ENCODE measurements at places on chromosomes 3 and 15.

DNA sequence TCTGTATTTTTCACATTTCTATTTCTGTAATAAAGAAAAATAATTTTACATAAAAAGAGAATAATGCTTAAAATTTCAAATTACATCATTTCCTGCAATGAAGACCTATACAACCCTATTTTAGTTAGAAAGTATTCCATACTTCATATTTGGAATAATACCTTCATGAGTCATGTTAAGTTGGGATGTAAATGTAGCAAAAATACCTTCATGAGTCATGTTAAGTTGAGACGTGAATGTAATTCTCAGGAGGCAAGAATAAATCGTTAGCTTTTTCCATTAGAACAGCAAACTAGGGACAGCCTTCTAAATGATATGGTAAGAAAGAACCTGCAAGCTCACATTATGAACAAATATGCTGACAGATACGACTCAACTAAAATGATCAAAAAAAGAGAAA is 91.9 kb downstream of the NAALADL2 start:
- no peak for DNase-seq
- no peaks in the 10 kb centered on the region for H3K27me3 ChIP-seq
- no peaks in the 10 kb centered on the region for H3K4me1 ChIP-seq

- DNase-seq, result no peak
- no peaks in the 10 kb centered on the region for H3K27me3 ChIP-seq
- H3K4me1 ChIP-seq, result peaks cover 18% of the 10 kb centered on the region
- H3K27ac ChIP-seq, result peak overlapping the region; percentile 50
These were observed 65.5 kb upstream of the UBE3A start for GRCh38 chr15:25504307-25504706.

DNA sequence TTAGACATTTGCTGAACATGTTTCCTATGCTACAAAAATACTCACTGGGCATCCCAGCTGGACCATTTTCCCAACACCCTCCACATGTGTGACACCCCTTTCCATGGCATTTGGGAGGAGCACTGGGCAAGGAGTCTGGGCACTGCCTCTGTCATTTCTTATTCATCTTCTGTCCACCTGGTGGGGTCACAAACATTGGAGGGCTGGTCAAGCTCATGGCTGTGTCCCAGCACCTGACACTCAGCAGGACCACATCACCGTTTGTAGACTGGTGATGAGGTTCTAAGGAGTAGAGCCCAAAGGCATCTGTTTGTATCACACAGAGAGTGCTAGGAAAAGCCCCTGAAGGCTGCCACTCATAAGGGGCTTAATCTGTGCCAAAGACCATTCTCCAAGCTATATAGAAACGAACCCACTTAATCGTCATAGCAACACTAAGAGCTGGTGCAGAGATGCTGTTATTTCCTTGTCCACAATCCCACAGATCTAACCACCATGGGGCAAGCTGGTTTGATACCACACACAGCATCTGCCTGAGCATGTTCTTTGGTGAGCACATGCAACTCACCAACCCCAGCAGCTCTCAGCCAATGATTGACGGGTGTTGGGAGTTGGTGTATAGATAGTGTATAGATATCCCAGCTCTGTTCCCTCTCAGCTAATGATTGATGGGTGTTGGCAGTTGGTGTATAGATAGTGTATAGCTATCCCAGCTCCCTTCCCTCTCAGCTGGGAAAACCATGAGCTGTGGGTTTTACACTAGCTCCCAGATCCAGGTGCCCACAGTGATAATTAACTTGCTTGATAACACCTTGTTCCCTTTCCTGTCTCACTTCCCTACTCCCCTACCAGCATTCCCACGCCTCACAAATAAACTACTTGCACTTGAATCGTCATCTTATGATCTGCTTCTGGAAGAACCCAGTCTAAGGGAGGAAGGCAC is 42.7 kb upstream of the ATP2B2 start:
- peaks cover under 1% of the 10 kb centered on the region for H3K36me3 ChIP-seq
- no peak for DNase-seq
- H3K4me3 ChIP-seq, result no peak overlapping the region
- no peaks in the 10 kb centered on the region for H3K27me3 ChIP-seq
- H3K27ac ChIP-seq, result no peak overlapping the region

DNA sequence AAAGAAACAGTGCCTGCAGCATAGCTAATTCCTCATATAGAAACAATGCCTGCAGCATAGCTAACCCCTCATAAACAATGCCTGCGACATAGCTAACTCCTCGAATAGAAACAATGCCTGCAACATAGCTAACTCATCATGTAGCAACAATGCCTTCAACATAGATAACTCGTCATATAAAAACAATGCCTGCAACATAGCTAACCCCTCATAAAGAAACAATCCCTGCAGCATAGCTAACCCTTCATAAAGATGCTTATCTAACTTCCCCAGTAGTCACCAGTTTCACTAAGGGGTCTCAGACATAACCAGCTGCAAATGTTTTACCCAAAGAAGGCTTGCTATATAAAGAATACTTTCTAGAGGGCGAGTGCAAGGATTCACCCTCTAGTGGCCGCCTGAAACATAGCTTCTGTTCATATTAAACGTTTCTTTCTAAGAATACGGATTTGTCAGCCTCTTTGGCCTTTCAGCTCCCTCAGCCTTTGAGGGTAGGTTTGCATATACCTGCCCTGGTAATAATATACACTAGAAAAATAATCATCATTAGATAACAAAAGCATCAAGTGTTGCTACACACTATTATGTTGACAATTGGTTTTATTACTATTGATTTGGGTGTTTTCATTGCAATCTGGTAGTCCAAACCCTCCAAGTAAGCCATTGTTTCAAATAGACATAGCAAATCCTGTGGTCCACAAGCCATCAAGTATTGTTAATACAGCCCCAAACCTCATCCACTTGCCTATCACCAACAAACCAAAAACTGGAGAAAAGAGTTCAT is 44.4 kb upstream of the FAN1 start:
- H3K4me1 ChIP-seq, result peaks cover 18% of the 10 kb centered on the region
- H3K36me3 ChIP-seq, result peaks cover 3% of the 10 kb centered on the region
- no peak overlapping the region for H3K27ac ChIP-seq
- H3K27me3 ChIP-seq, result no peaks in the 10 kb centered on the region
- DNase-seq, result peak; percentile 8

- H3K4me1 ChIP-seq, result peaks cover 12% of the 10 kb centered on the region
- no peak overlapping the region for H3K27ac ChIP-seq
- no peak for DNase-seq
- no peak overlapping the region for H3K4me3 ChIP-seq
- no peaks in the 10 kb centered on the region for H3K36me3 ChIP-seq
These were observed 139.5 kb upstream of the HACD2 start for GRCh38 chr3:123724306-123724705.

GRCh38 chr15:50113187-50113505 is 5.9 kb downstream of the ATP8B4 start:
- no peaks in the 10 kb centered on the region for H3K36me3 ChIP-seq
- no peaks in the 10 kb centered on the region for H3K4me1 ChIP-seq
- DNase-seq, result no peak
- H3K27me3 ChIP-seq, result no peaks in the 10 kb centered on the region
- no peak overlapping the region for H3K4me3 ChIP-seq

- DNase-seq, result no peak
- no peak overlapping the region for H3K4me3 ChIP-seq
- H3K36me3 ChIP-seq, result no peaks in the 10 kb centered on the region
- peak overlapping the region; percentile 36 for H3K27ac ChIP-seq
These were observed 133.3 kb upstream of the TPM1 start for GRCh38 chr15:62909257-62909656.

DNA sequence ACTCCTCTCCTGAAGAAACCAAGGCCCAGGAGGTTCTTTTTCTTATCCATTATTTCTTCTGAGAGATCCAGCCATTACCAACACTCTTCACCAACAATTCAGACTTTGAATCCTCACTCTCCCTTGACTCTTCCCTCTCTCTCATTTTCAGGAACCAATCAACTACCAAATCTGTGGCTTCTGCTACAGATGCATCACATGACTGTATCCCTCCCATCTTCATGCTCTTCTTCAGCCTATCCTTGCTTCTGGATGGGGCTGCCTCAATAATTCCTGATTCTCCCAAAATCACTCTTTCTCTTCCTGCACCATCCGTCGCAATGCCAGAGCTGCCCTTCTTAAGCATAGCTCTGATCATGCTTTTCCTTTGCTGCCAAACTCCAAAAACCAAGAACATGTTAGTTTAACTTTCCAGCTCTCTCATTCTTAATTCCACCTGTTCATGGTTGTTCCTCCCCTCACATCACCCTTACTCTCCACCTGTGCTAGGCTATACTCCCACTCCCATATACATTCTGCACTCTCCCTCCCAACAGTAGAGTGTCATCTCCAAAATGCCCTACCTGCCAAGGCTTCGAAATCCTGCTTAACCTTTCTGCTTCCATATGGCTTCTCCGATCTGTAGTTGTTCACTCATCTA is 13.5 kb downstream of the PLD1 start:
- DNase-seq, result no peak
- H3K27me3 ChIP-seq, result no peaks in the 10 kb centered on the region
- no peak overlapping the region for H3K4me3 ChIP-seq
- H3K4me1 ChIP-seq, result peaks cover 6% of the 10 kb centered on the region
- no peaks in the 10 kb centered on the region for H3K36me3 ChIP-seq

DNA sequence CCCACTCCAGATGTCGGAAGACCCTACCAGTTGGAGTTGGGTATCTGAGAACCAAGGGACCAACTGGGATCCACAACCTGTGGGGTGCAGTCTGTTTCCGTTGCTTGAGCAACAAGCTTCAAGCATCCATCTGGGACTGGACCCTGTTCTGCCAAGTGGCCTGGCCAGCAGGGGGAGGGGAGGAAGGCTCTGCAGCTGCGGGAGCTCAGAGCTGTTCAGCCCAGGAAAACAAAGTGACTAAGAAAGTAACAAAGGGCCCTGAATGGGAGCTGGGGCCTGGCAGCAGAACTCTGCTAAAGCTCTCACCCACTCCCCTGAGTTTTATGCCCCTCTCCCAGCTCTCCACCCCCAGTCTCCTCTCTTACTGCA is 2.7 kb downstream of the TYRO3 start:
- H3K36me3 ChIP-seq, result no peaks in the 10 kb centered on the region
- H3K4me3 ChIP-seq, result peak overlapping the region; percentile 80
- H3K27me3 ChIP-seq, result peaks cover 10% of the 10 kb centered on the region
- DNase-seq, result peak; percentile 50
- H3K4me1 ChIP-seq, result peaks cover 72% of the 10 kb centered on the region

DNA sequence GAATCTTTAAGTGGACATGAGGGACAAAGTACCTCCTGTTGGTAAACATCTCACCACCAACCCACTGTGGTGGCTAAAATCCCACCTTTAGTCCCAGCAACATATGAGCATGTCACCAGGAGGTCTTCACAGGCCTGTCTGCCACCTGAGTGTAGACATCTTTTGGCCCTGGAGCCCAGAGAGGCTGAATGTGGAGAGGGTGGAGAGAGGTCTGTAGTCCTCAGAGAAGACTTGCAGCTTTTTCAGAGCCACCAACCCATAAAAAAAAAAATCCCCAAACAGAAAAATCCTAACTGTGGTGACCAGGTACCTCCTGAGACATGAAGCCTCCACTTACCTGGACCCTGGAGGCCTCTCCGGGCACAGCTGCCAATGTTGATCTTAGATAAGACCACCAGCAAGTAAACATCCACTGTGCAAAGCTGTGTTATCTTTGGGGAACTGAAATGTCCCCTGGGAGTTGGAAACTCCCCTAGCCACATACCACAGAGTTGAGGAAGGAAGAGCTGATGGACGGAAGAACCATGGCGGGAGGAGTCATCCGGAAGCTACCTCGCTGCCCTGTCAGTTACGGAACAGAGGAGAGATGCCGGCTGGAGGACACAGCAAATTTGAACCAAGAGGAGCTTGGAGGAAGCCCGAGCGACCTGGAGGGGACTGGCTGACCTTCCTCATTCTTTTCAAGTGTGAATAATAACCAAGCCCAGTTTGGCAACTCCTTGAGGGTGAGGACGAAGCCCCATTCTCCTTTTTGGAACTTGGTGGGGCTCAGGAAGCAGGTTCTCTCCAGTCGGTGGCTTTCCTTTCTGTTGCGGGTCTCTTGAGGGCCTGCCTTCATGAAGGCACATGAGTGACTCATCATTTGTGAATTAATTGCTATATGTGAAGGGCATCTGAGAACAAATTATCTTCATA is at the start of gene GHRL:
Gene GHRL, minus strand, starts transcription at position 443 of the 915 bp plus-strand sequence. CDS start 2,767 bp downstream, outside the sequence.
- H3K36me3 ChIP-seq, result peaks cover 5% of the 10 kb centered on the region
- no peaks in the 10 kb centered on the region for H3K4me1 ChIP-seq
- H3K27ac ChIP-seq, result no peak within 1 kb of the TSS

DNA sequence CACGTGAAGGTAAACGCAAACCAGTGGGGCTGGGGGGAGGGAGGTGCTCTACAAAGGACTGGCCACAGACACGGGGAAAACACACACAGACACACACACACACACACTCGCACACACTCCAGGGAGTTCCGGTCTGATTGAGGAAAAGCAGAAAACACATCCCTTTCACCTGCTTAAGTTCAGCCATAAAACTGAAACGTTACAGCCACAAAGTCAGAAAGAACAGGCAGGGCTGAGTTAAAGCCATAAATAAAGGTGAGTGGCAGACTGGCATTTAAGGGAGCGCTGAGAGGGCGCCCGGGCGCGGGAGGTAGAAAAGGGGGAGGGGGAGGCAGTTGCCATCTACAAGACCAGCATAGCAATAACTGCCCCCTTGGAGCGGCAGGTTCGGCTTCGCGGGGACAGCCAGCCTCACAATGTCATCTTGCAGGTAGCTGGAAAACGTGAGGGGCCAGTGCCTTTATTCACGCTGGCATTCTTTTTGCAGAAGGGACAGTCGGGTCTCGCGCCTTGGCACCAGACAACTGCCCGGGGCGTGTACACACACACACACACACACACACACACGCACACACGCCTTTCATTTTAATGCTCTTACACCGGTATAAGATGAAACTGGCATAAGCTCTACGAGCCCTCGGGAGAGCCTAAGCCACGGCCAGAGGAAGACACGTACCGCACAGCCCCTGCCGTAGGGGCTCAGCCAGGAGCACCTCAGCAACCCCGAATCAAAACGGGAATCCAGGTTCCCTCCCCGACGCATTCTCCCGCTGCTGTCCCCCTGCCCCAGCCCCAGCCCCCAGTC is 866 bp downstream of the TNIK start:
- H3K4me1 ChIP-seq, result peaks cover 49% of the 10 kb centered on the region
- H3K36me3 ChIP-seq, result no peaks in the 10 kb centered on the region
- H3K27ac ChIP-seq, result peak overlapping the region; percentile 81
- peak; percentile 16 for DNase-seq
- peaks cover 23% of the 10 kb centered on the region for H3K27me3 ChIP-seq

GRCh38 chr15:92623435-92623834 is 32.1 kb downstream of the FAM174B start:
- H3K27me3 ChIP-seq, result no peaks in the 10 kb centered on the region
- H3K4me3 ChIP-seq, result peak overlapping the region; percentile 51
- no peak overlapping the region for H3K27ac ChIP-seq

- no peaks in the 10 kb centered on the region for H3K27me3 ChIP-seq
- no peak overlapping the region for H3K27ac ChIP-seq
- H3K36me3 ChIP-seq, result no peaks in the 10 kb centered on the region
- H3K4me3 ChIP-seq, result no peak overlapping the region
These were observed 246.0 kb upstream of the CBLB start for GRCh38 chr3:106114848-106115247.

- DNase-seq, result no peak
- no peak overlapping the region for H3K4me3 ChIP-seq
- no peak overlapping the region for H3K27ac ChIP-seq
- H3K4me1 ChIP-seq, result no peaks in the 10 kb centered on the region
- no peaks in the 10 kb centered on the region for H3K36me3 ChIP-seq
These were observed 129.6 kb upstream of the AGBL1 start for GRCh38 chr15:85950101-85950500.
